NCI-H2171 (cell line): ENCODE measurements at places on chromosomes 16 and 17.

GRCh38 chr16:55496509-55497145 is 12.2 kb upstream of the LPCAT2 start:
- DNase-seq, result no peak

GRCh38 chr16:84631153-84631466 is 13.2 kb upstream of the COTL1 start:
- DNase-seq, result no peak

DNA sequence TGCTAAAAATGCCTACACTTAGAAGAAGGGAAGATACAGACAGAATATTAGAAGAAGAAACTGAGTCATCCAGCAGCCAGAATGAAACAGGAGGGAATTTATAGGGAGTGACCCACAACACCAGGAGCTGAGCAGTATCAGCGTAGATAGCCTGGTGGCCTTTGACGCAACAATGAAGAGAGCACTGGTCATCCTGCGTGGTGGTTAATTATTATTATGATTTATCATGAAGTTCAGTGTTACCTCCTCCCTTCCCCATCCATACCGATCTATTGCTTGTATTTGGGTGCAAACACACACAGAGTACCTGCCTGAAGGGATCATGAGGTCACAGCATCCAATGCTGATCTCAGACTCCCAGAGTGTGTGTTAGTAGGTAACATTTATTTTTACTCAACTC is 38.5 kb downstream of the ERCC4 start:
- DNase-seq, result no peak

GRCh38 chr16:2339521-2340484 is 725 bp downstream of the ABCA3 start:
- no peak for DNase-seq

GRCh38 chr16:19883296-19883965 is 1.2 kb downstream of the GPRC5B start:
- DNase-seq, result no peak

- no peak for DNase-seq
Measured at GRCh38 chr17:12302711-12303110, 282.0 kb downstream of the MAP2K4 start.

GRCh38 chr16:85963753-85964285 is 64.9 kb downstream of the IRF8 start:
- peak; percentile 83 for DNase-seq

GRCh38 chr16:72768591-72768990 is 279.3 kb downstream of the ZFHX3 start:
- no peak for DNase-seq

DNA sequence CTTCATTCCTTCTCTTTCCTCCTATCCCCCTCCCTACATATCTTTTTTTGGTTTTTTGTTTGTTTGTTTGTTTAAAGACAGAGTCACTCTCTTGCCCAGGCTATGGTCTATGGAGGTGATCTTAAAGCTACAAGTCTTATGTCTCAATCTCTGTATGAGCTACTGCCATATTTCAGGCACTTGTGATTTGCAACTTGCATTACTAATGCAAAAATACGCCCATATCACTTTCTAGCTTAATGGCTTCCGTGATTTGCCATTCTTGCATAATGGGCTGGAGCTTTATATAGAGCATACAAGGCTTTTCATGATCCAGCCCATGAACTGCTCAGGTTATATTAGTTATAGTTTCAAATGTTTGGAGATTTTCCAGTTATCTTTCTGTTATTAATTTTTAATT is 7.5 kb downstream of the CFAP97D1 start:
- DNase-seq, result no peak

- peak; percentile 88 for DNase-seq
Measured at GRCh38 chr16:21554795-21555585, 44.4 kb upstream of the METTL9 start.

DNA sequence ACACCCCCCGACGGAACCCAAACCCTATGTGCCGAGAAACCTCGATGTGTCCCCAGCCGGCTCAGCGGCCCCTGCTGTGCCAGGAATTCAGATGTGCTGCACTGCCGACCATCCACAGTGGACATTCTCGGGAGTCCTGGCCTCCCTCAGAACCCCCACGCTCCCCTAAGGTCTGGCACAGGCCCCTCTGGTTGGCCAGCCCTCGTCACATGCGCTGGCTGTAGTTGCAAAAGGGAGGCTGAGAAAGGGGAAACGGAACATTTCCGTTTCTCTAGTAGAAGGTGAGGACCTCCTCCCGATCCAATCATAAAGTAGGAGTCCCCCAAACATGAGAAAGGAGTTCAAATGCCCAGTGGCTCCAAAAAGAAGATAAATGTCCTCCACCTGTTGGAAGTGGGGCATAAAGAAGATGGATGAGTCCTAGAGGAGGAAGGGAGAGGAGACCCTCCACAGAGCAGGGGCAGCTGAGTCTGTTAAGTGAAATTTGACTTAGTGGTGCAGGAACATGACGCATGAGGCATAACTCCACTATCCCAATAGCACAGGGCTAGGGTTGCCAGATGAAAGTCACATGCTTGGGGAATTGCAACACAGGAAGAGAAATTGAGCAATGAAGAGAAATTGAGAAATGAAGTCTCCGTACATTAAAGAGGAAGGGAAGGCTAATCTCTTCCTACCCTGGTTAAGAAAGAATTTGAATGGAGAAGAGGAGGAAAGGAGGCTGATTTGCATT is 49.3 kb upstream of the WSB1 start:
- DNase-seq, result no peak

DNA sequence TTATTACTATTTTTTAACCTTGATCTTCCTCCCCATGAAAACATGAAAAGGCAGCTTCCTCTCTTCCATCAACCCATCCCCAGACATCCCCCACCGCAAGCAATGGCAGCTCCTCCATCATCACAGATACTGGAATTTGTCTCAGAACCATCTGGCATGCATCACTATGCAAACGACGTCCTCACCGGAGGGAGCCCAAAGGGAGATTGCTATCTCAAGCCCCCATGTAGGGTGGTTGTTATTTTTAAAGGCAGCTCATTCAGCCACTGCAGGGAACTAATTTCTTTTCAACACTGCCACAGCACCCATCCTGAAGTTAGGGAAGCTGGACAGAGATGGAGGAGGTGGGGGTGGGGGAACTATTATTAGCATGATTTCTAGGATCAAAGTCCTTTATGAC is 222.5 kb downstream of the FOXL1 start:
- no peak for DNase-seq

DNA sequence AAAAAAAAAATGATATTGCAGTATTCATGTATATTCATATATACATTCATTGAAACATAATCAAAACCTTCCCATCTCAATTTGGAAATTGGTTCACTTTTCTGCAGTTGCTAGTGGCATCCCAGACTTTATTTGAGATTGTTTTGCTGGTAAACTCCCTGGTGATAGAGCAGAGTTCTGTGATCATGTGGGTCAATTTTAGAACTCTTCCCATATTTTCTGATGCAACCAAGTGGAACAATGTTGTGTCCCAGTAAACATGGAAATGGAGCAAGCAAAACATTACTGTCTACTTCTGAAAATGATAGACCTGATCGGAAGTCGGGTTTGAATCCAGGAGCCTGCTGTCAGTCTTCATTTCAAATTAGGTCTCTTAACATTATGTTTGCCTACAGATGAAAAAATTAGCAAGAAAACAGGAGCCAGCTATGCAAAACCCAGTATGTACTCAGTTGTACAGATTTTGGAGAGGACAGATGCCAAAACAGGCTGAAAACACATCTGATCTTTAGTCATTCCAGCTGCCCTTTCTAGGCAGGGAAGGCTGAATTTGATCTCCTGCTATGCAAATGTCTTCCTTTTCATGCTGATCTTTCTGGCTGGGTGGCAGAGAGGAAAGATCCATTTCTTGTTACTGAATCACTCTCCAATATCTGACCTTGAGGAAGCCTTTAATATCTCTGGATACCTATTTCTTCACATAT is 786.6 kb upstream of the SOX9 start:
- DNase-seq, result peak; percentile 34
